ENCODE measurements at places on chromosomes 16 and 17.

GRCh38 chr17:45433159-45433535, 477 bp upstream of the ARHGAP27 start:
- no peak for DNase-seq

DNA sequence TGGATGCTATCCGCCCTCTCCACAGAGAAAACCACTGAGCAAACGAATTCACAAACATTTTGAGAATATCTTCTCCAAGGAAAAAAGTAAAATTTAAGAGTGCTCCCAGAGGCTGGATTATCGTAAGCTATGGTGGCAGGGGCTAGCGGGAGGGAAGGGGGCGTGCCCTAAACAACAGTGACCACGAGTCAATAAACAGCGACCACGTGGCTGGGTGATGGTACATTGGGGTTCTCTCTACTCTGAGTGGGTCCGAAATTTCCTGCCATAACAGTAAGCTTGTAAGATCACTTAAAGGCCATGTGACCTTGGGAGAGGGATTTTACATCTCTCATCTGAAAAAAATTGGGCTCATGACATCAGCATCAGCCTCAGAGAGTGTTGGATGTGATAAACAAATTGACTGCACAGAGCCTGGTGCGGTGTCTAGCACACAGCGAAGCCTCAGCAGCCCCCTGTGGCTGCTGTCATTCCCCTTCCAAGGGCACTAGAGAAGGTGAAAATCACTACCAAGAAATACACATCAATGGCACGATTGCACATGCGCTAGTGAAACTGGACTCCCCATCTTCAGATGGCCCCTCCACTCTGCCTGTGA, 213.2 kb downstream of the XYLT1 start:
- DNase-seq = no peak

GRCh38 chr17:68906638-68907037, 48.6 kb downstream of the ABCA8 start:
- no peak for DNase-seq

- no peak for DNase-seq
Measured at GRCh38 chr16:89805136-89805905, 11.1 kb downstream of the FANCA start.

DNA sequence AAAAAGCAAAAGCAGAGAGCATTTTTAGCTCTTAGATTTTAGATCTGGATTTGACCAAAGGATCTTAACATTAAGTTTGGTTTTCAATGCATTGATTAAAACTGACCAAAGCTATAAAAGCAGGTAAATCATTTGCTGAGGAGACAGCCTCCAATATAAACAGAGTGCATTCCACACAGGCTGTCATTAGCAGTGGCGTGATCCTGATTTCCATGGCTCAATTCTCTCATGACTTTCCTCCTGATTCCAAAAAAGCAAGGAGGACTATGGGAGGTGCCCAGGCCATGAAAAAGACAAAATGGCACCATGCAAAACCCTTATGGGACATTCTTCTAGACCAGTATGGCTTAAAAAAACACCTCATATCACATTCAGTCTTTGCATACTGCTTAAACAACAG, 53.5 kb downstream of the PARN start:
- DNase-seq = no peak

DNA sequence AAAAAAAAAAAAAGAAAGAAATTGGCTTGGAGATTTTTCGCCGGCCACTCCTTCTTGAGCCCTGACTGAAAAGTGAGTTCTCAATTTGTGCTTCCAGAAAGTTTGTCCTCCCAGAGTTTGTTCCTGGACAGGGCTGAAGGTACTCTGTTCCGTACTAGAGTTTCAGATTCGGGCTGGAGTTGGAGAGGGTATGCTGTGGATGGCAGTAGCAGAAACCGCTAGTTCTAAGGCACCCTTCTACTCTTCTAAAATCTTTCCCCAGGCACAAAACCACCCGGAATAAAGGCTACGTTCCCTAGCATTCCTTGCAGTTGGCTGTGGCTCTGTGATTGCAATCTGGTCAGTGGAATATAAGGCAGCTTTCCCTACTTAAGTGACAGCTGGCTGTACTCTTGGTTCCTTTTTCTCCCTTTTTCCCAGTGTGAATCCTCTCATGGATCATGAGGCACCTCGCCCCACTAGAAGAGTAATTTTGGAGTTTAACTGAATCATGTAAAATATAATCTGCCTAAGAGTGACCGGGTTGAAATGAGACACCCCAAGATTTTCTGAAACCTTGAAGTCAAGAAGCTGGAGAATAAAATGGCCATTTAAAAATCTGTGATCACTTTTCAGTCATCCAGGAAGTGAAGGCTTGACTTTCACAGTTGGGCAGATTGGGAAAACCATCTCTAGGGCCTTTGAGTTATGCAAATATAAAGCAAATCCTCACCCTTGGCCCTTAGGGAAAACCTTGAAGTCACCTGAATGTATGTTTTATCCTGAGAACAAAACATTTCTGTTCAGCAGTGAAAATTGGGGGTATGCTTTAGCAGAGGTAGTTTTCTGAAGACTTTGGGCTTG, 901 bp upstream of the HEATR6 start:
- no peak for DNase-seq

DNA sequence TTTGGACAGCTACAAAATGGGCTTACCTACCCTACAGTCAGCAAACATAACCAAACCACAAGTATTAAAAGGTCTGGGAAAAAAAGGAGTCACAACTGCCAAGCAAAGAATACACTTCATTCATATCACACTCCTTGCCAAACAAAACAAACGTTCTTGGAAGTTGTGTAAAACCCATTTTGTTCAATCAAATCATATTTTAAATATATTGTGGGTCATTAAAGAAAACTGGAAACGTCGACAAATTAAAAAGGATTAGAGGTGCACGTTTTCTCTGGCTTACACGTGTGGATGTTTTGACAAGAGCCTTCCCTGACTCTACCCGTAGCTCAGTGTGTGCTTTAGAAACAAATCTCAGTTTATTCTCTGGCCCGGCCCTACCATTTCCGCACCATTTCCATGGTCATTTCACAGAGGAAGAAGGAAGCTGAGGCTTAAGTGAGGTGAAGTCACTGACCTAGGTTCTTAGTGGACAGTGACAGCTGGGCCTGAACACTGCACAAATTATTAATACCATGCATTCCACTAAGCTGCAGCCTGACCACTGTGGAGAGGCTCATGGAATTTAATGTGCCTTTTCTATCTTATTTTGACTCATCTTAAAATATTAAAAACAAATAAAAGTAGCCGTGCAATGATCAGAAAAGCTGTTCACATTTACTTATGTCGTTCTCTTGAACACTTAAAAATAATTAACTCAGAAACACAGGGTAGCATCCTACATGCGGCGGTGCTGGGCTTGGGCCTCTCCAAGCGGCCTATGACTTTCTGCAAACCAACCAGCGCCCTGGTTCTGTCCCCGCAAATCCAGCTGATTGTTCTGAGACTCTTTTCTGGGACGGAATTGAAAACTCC, 968 bp downstream of the CEP112 start:
- DNase-seq = no peak

DNA sequence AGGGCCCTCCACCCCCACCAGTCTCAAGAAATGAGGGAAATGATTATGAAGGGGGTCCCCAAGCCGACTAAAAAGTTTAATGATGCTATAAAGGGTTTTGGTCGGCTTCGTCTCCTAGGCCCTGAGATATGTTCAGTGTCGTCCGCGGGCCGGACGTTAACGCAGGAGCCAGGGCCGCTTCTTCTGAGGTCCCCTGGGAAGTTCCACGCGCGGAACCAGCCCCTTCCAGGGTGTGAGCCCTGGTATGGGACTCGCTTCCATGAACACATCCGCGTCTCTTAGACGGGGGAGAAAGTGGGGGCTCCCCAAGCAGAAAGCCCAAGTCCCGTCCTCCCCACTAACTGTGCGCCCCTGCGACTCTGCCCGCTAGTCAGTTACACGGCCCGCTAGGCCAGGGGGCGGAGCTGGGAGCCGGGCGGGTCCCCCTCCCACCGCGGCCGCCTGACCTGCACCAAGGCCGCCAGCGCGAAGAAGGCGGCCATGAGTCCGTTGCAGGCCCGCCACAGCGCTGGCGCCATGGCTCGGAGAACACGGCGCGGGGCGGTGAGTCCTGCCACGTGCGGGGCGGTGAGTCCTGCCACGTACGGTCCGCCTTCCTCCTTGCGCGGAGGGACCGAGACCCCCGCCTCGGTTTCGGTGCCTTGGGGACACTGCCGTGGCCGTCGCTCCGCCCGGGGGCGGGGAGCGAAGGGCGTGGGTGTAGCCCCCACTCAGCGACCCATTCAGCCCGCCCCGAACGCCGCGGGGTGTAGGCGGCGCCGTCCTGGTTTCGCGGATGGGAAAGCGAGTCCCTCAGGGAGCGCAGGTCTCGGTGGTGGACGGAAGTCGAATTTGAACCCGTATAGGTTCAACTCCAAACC, at the start of gene TMEM220:
Gene TMEM220, minus strand, starts transcription at position 690 of the 860 bp plus-strand sequence. Its CDS starts 172 bp downstream, at position 518.
- no peak for DNase-seq

- DNase-seq = no peak
Measured at GRCh38 chr16:77551357-77551756, 116.5 kb upstream of the ADAMTS18 start.

All from NCI-H2107 (cell line).